ENCODE measurements at places on chromosomes 6 and 20. TPM values are rescaled to one million over a fixed set of nuclear protein-coding genes. Genes with fewer than 3 reads are reported as not detected.

- no peaks in the 10 kb centered on the region for H3K36me3 ChIP-seq
- no peaks in the 10 kb centered on the region for H3K4me1 ChIP-seq
- H3K4me3 ChIP-seq: no peak overlapping the region
- H3K27me3 ChIP-seq: no peaks in the 10 kb centered on the region
- H3K27ac ChIP-seq: no peak overlapping the region
- DNase-seq: no peak
Observed at GRCh38 chr20:24829649-24830370, 119.3 kb upstream of the CST7 start.

- H3K27me3 ChIP-seq: no peaks in the 10 kb centered on the region
- DNase-seq: no peak
- peaks cover 10% of the 10 kb centered on the region for H3K4me1 ChIP-seq
- peaks cover 15% of the 10 kb centered on the region for H3K36me3 ChIP-seq
- H3K27ac ChIP-seq: no peak overlapping the region
Observed at GRCh38 chr20:10581823-10582222, 92.0 kb downstream of the JAG1 start.

DNA sequence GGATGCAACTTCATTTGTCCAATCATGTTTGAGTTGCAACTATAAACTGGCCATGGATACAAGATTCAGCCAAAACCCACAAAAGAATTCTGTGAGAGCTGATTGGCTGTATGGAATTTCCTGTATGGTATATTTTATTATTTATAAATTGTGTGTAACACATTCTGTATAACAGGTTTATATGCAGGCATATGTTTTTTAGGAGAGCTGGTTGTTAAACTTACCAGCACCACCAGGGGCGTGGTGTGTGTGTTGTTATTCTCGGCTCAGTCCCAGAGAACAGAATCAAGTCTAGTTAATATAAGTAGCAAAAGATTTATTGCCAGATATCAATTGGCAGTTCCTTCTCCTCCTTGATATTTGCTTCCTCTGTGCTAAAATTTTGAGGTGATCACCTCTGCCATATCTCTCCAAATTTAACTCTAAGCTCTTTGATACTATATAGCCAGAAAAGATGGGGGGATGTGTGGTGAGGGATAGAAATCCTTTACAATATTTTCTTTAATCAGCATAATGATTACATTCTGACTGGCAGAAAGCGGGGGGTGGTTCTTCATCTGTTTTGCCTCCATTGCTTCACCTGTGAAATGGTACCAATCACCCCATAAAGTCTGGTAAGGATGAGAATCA is 22.9 kb downstream of the CNBD2 start:
- DNase-seq: no peak
- H3K36me3 ChIP-seq: no peaks in the 10 kb centered on the region
- peaks cover 3% of the 10 kb centered on the region for H3K4me1 ChIP-seq
- no peak overlapping the region for H3K27ac ChIP-seq

DNA sequence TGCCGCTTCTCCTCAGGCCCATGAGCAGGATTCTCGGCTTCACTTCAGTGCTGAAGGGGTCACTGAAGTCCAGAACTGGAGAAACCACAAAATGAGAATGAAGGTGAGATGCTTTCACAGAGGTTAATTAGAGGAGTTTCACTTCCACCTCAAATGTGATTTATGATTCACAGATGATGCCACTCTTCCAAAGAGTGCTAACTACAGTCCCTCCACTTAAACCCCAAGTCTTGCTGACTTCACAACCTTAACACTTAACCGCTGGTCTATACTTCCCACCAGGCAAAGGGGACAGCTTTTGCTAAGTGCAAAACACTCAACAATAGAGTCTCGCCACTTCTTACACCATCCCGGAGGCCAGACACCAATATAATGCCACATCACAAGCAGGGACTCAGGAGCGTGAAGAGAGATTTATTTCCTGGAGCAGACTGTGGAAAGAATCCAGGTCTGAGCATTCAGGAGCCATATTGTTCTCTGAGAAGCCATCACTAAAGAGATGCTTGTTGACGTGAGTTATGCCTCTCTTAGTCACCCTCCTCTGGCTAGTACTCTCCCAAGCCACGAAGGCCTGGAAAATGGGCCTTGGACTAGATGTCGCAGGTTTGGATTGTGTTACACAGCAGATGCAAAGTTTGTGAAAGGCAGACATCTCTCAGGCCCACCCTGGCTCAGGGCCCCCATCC is 24.4 kb downstream of the RRAGD start:
- H3K4me3 ChIP-seq: no peak overlapping the region
- H3K4me1 ChIP-seq: peaks cover 7% of the 10 kb centered on the region
- no peak overlapping the region for H3K27ac ChIP-seq

DNA sequence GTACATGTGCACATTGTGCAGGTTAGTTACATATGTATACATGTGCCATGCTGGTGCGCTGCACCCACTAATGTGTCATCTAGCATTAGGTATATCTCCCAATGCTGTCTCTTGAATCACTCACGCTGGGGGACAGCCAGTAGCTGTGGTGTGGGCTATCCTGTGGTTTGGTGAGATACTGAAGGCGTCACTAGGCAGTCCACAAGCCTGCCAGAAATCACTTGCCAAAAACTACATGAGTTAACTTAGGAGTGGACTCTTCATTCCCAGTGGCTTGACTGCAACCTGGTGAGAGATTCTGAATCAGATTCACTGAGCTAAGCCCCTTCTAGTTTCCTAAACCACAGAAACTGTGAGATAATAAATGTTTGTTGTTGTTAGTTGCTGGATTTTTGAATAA is 191.3 kb downstream of the TSHZ2 start:
- H3K4me1 ChIP-seq: peaks cover 4% of the 10 kb centered on the region
- no peak overlapping the region for H3K27ac ChIP-seq
- H3K27me3 ChIP-seq: peaks cover 8% of the 10 kb centered on the region

DNA sequence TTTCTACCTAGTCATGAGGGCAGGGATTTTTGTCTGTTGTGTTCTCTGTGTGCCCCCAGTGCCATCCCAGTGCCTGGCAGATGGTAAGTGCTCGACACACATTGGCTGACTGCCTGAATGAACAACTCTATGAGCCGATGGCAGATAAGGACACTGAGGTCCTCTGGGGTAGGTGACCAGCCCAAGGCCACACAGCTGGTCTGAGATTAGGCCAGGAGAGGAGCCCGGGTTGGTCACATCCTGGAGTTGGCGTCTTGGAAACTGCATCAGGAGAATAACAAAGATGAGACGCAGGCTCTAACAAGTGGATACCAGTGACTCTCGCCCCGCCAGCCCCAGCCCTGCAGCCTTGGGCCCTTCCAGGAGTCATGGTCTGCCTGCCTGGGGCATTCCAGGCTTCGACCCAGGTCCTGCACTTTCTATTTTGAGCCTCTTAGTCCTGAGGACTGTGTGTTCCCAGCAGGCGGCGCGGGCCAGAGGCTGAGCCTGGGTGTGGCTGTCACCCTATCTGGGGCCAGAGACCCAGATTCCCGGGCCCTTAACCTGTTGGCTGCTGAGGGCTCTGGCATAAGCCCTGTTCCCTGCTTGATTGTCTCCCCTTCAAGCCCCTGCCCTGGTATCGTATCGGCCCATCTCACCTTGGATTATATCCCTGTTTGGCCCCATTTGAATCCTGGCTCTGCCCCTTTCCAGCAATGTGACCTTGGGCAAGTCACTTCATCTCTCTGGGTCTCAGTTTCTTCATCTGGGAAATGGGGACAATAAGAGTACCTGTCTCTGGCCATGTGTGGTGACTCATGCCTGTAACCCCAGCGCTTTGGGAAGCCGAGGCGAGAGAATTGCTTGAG is 88.3 kb downstream of the CEBPB start:
- DNase-seq: no peak
- peaks cover 6% of the 10 kb centered on the region for H3K27me3 ChIP-seq
- H3K36me3 ChIP-seq: no peaks in the 10 kb centered on the region
- H3K27ac ChIP-seq: no peak overlapping the region
- no peaks in the 10 kb centered on the region for H3K4me1 ChIP-seq

DNA sequence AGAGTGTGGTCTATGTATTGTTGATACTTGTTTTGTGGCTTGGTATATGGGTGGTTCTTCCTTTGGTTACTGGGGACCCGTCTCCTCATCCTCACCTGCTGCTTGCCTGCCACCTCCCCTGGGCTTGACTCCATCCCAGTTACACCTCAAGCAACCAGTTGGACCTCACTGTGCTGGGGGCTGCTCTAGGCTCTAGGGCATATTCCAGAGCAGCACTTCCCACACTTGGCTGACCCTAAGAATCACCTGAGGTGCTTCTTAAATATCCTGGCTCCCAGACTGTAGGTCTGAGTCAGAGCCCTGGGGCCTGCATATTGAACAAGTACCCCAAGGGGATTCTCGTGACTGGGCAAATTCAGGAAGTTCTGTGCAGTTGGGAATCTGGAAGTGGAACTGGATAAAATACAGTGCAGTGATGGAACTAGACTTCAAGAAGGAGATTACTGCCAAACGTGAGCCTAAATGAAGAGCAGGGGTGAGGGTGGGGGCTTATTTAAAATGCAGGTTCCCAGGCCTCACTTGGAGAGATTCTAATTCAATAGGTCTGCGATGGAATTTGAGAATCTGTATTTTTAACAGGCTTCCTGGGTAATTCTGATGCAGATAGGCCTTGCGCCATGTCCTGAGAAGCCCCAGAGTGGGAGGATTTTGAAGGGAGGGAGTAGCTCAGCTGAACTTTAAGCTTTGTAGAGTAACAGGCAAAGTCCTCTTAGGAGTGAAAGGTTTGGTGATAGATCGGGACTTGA is 7.6 kb downstream of the SPATS1 start:
- no peak overlapping the region for H3K4me3 ChIP-seq
- peaks cover 4% of the 10 kb centered on the region for H3K27me3 ChIP-seq
- H3K4me1 ChIP-seq: no peaks in the 10 kb centered on the region
- no peak for DNase-seq
- H3K36me3 ChIP-seq: no peaks in the 10 kb centered on the region

DNA sequence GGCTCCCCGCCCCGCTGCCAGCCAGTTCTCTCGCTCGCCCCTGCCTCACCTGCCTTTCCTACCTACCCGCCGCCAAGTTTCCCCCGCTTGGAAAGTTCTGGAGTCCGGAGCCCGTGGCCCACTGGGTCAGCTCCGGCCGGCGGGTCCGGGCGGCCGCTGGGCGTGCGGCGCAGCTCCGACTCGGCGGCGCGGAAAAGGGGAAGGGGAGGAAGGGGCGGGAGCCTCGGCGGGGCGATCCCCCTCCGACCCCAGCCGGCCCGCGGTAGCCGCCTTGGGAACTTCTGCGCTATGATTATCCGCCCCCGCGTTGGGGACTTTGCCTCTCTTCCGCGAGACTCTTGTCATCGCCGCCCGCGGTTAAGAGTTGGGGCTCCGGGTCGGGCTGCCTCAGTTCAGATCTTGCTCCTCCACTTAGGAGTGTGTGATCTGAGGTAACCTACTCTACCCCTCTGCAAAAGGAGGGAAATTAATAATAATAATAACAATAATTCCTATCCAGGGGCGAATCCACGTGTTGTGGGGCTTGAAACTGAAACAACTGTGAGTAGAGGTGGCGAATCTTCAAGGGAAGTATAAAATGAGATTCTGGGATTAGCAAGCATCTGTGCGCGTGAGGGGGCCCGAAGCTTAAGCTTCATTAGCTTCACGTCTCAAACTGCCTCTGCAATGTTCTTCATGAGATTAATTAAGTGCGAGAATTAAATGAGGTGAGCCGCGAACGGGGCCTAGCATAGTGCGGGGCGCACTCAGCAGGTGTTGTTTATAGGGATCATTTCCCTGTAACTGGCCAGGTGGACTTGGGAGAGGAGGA is 30.8 kb downstream of the SF3B5 start:
- H3K4me3 ChIP-seq: peak overlapping the region; percentile 83
- H3K36me3 ChIP-seq: peaks cover 6% of the 10 kb centered on the region
- peaks cover 38% of the 10 kb centered on the region for H3K4me1 ChIP-seq
- H3K27me3 ChIP-seq: peaks cover 10% of the 10 kb centered on the region
- peak overlapping the region; percentile 84 for H3K27ac ChIP-seq

GRCh38 chr6:4460586-4461475 is 315.4 kb upstream of the CDYL start:
- H3K27me3 ChIP-seq: peaks cover 7% of the 10 kb centered on the region
- no peaks in the 10 kb centered on the region for H3K4me1 ChIP-seq
- H3K36me3 ChIP-seq: no peaks in the 10 kb centered on the region
- DNase-seq: no peak
- no peak overlapping the region for H3K27ac ChIP-seq

- peaks cover 10% of the 10 kb centered on the region for H3K27me3 ChIP-seq
- H3K27ac ChIP-seq: no peak overlapping the region
- H3K4me3 ChIP-seq: no peak overlapping the region
- DNase-seq: no peak
- H3K36me3 ChIP-seq: no peaks in the 10 kb centered on the region
- no peaks in the 10 kb centered on the region for H3K4me1 ChIP-seq
Observed at GRCh38 chr6:133062696-133063306, 178.4 kb upstream of the EYA4 start.

- no peak overlapping the region for H3K27ac ChIP-seq
- no peaks in the 10 kb centered on the region for H3K36me3 ChIP-seq
- H3K4me3 ChIP-seq: no peak overlapping the region
- no peaks in the 10 kb centered on the region for H3K27me3 ChIP-seq
- H3K4me1 ChIP-seq: no peaks in the 10 kb centered on the region
- DNase-seq: no peak
Observed at GRCh38 chr6:4967301-4968030, 36.4 kb downstream of the RPP40 start.

DNA sequence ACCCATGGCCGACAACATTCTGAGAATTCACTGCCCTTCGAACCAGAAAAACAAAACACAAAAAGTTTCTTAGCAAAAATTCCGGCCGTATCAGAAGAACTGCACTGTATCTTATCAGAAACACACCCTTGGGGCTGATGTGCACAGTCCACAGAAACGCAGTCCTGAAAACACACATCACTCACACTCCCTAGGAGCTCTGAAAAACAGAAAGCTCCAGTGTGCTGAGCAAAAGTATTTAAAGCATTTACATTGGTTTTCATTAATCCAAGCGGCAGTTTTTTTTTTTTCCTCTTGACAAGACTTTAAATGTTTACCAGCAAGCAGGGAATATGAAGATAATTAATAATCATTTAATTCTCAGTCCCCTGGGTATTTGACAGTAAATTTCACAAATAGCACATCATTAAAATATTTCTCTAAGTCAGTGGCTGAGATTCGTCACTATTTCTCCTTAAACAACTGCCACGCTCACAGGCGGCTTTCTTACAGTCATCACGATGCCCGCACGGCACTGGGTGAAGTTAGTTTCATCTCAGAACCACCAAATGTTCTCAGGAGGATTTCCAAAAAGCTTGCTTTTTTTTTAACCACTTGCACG is 13.3 kb downstream of the NFATC2 start:
- peaks cover 38% of the 10 kb centered on the region for H3K36me3 ChIP-seq
- H3K27ac ChIP-seq: peak overlapping the region; percentile 98
- H3K4me3 ChIP-seq: peak overlapping the region; percentile 66

- no peak overlapping the region for H3K4me3 ChIP-seq
- no peak for DNase-seq
- H3K36me3 ChIP-seq: no peaks in the 10 kb centered on the region
- peaks cover 4% of the 10 kb centered on the region for H3K27me3 ChIP-seq
- no peak overlapping the region for H3K27ac ChIP-seq
Observed at GRCh38 chr20:62445553-62446340, 18.4 kb upstream of the RBBP8NL start.

GRCh38 chr6:31403283-31404060 is at the start of gene MICA:
TSS of gene MICA (plus strand) at chr6:31403595. CDS start at chr6:31403633, 38 bp downstream.
- H3K36me3 ChIP-seq: peaks cover 17% of the 10 kb centered on the region
- peak within 1 kb of the TSS; percentile 84 for H3K4me3 ChIP-seq
- H3K4me1 ChIP-seq: peaks cover 64% of the 10 kb centered on the region

Gene PGC
- total RNA-seq: not detected

Gene BEND6
- total RNA-seq: not detected

Gene BPIFB1
- not detected for total RNA-seq

Gene TFAP2C
- total RNA-seq: not detected
